MCF 10A (cell line): ENCODE measurements at places on chromosomes 5 and 9.

- no peak for DNase-seq
Measured at GRCh38 chr9:92632641-92633040, 37.3 kb downstream of the IPPK start.

DNA sequence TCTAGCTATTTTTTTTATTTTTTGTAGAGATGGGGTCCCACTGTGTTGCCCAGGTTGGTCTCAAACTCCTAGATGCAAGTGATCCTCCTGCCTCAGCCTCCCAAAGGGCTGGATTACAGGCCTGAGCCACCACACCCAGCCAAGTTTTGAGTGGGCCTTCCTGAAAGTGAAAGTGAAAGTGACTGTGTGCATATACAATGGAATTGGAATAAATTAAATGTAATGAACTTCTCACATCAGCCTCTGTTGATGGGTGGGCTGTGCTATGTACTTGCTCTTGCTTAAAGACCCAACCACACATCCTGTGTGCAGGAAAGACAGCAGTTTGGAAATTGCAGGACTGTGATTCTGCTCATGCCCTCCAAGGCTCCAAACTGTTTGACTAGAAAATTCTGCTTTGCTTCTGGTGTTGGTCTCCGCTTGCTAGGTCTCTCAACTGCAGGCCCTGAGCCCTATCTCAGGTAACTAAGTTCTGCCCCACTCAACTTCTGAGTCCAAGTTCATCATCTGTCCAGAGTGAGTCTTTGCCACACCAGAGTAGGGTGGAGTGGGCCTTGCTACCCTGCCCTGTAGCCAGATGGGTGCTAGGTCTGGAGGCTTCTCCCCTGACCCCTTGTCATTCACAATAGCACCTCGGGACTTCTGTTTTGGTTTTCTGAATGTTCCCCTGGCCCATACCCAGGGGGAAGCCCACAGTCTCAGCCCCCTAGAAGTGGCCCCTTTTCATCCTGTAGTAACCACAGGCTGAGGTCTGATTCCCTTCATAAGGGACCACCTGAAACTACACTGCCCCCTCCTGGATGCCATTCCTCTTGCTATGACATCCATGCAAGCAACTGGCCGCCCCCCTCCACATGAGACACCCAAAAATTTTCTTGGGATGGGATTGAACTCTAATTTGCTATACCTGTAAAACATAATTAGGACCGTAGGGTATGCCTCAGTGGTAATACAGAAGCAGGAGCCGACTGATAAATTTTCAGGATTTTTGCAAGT, 36.5 kb upstream of the RAD23B start:
- DNase-seq, result no peak

DNA sequence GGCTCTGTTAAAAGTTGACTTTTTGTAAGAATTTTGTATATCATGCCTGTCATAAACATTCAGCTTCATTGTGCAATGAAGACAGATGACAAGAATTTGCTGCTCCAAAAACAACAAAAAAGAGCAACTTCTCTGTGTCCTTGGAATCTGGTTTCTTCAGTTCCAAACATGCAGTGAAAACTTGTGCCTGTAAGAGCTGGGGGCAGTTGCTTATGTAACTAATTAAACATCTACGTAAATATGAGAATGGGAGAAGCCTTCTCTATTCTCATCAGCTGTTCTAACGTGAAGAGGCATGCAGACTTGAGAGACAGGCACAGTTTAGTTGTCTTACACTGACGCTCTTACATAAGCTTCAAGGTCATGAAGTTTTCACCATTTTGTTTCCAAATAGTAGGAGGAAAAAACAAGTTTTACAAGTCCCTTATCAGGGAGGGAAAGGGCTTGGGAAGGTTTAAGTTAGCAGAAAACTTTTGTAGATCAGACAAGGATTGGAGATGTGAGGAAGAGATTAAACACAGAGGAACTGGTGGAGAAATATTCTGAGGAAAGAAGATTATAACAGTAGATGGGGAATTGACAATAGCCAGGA, 170.4 kb downstream of the RFK start:
- DNase-seq, result peak; percentile 27

DNA sequence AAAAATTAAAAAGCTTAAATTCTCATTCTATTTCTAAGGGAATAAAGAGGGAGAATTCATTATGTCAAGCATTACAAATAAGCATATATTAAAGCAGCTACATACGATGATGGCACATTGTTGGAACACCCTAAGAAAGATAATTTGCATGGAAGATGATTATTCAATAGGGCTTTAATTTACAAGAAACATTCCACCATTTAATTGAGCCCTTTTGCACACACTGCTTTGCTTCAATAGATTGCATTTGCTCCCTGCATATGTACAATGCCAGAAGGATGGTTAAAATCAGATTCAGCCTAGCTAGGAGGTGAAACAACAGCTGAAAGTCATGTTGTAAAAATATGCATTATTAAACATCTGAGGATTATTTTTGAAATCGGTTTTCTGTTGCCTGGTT, 21.8 kb downstream of the KIAA1958 start:
- DNase-seq, result no peak

DNA sequence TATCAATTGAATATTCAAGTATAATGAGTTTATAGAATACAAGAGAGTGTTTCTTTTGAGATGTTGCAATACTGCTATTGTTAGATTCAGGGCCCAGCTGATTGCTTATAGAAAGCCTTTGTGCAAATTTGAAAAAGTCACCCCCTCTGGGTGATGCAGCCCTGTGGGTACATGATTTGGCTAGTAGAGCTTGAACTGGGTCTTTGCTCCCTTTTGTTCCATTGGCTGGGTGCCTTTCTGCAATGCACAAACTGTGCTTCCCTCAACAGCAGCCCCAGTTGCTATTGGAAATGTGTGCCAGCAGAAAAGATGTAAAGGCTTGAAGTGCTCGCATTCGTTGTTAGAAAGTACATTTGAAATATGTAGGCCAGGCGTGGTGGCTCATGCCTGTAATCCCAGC, 61.8 kb upstream of the CEMIP2 start:
- DNase-seq, result no peak

DNA sequence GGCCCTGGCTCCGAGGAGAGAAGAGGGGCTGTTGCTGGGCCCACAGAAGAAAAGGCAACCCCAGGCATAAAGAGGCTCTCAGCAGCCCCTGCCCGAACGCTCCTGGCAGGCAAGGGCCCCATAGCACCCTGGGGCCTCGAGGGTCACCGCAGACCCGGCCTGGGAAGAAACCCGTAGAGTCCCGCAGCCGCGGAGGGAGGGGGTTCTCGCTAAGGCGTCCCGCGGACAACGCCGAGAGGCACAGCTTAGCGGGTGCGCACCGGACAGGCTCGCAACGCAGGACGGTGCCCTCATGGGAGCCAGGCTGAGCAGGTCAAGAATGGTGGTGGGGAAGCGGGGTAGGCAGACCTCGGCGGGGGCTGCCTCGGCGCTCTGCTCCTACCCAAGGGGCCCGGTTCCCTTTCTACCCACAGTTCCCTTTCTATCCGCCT, 6.7 kb downstream of the PITX1 start:
- no peak for DNase-seq

GRCh38 chr5:148846930-148847329, 20.5 kb downstream of the ADRB2 start:
- peak; percentile 33 for DNase-seq

GRCh38 chr9:117835798-117836197, 131.6 kb downstream of the TLR4 start:
- DNase-seq, result no peak

GRCh38 chr5:168972731-168973130, 328.2 kb downstream of the SLIT3 start:
- no peak for DNase-seq

- DNase-seq, result no peak
Measured at GRCh38 chr9:488448-488847, 273.8 kb downstream of the DOCK8 start.

DNA sequence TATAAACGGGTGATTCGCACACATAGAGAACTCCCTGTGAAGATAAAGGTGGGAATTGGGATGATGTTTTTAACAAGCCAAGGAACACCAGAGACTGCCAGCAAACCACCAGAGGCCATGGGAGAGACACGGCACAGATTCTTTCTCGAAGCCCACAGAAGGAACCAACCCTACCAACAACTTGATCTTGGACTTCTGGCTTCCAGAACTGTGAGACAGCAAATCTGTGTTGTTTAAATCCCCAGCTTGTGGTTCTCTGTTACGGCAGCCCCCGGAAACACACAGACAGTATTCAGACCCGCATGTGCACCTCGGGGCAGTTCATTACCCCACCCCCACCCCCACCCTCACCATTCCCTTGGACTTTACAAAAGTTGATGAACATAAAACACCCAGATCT, 12.8 kb downstream of the AMBP start:
- no peak for DNase-seq

- DNase-seq, result no peak
Measured at GRCh38 chr9:121859646-121860045, 208.2 kb downstream of the DAB2IP start.

GRCh38 chr5:1336749-1337488, 8.0 kb downstream of the CLPTM1L start:
- DNase-seq, result no peak

DNA sequence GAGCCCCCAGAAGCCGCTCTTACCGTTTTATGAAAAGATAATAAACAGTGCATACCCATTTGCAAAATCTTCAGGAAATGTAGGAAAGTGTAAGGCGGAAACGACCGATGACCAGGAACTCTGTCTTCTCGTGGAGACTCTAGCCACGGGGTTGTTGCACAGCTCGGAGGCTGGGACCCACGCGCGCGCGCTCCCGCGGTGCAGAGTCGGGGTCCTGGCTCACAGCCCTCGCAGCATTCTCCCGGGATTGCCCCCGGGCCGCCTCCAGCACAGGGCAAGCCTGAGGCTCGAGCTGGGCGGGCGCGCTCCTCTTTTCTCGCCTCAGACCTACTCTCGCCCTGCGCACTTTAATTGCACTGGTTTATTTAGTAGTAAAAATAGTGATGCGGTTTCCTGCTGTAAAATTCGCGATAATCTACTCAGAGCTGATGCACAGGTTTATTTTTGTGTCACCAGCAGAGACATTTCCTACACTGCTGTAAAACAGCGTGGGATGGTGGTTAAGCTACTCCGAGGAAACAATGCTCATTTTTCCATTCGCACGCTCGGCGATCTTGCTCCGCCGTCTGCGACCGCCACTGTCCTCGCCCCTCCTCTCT, 15.5 kb downstream of the TRIM7 start:
- DNase-seq, result peak; percentile 60

GRCh38 chr9:112581469-112582176, 95.0 kb downstream of the KIAA1958 start:
- DNase-seq, result no peak

- peak; percentile 60 for DNase-seq
Measured at GRCh38 chr5:1772634-1773033, 27.0 kb downstream of the MRPL36 start.

DNA sequence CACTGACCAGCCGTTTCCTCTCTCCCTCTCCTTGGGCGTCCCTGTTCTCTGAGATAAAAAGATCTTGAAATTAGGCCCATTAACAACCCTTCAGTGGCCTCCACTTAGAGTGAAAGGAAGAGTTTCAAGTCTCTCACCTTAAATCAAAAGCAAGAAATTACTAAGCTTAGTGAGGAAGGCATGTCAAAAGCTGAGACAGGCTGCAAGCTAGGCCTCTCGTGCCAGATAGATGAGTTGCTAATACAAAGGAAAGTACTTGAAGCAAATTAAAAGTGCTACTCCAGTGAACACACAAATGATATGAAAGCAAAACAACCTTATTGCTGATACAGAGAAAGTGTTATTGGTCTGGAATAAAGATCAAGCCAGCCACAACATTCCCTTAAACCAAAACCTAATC, 331.3 kb upstream of the SEMA6A start:
- no peak for DNase-seq

GRCh38 chr5:133994297-133994989, 10.3 kb downstream of the VDAC1 start:
- no peak for DNase-seq

DNA sequence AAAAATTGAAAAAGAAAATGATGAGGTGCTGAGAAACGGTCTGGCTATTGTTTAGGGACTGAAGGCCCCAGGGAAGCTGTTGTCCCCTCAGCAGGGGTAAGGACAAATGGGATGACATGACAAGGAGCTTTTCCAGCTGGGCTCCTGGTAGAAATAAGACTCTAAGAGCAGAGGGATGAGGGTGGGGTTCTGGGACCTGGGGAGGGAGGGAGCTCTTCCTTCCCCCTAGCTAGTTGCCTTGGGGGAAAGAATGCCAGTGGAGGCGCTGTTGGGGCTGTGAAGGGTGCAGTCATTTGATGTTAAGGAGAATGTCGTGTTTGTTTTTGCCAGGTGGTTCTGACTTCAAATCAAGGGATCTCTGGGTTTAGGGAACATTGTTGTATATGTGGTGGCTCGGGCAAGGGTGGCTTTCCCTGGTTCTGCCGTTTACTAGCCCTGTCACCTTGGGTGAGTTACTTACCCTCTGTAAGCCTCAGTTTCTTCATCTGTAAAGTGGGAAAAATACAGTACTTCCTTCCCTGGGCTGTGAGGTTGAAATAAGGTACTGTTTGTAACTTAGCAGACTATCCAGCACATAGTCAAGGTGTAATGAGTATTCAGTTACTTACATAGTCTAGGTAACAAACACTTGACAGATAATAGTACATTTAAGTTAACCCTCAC, 47.8 kb downstream of the WWC1 start:
- DNase-seq, result no peak

GRCh38 chr5:128432913-128433440, 105.1 kb downstream of the FBN2 start:
- DNase-seq, result no peak

- DNase-seq, result no peak
Measured at GRCh38 chr5:109307951-109308350, 101.8 kb downstream of the PJA2 start.

- DNase-seq, result no peak
Measured at GRCh38 chr9:14192556-14192955, 121.4 kb downstream of the NFIB start.

DNA sequence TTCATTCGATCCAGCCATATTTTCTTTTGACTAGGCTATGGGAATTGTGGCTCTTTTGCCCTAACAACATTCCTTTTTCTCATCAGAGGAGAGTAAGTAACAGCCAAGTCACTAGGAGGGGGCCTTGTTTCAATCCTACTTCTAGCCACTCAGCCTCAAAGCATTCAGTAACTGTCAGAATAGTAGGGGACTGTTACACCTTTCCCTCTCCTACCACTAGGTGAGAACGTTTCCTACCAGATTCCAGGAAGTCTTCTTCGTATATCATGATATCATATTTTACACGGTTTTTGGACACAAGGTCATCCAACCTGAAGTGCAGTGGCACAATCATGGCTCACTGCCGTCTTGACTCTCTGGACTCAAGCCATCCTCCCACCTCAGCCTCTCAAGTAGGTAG, 171.3 kb upstream of the CDH12 start:
- DNase-seq, result no peak

DNA sequence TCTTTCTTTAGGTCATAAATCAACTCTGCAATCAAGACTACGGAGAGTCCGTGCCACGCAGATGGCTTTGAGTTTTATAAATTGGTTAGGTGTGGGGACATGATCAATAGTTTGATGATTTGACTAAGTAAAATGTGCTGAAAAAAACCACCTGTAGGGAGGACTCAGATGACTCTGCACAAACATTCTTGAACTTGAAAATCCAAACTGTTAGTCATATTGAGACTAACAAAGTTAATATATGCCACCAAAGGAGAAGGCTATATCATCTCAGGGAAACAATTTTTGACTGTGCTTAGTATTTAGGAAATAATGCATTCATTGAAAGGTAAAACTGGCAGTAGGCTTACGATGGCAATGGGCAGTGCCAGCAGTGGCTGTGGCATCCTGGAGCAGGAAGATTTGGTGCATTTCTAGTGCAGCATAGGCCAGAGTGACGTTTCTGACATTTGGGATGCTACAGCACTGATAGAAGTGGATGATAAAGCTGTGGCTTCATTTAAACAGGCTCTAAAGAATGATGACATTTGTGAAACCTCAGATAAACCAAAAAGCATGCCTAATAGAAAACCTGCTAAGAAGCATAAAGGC, 291.1 kb downstream of the MLLT3 start:
- DNase-seq, result no peak
